ENCODE measurements at places on chromosomes 3 and 15.
A peak's percentile ranks its signal among the peaks of the same experiment; 100 is the strongest.

DNA sequence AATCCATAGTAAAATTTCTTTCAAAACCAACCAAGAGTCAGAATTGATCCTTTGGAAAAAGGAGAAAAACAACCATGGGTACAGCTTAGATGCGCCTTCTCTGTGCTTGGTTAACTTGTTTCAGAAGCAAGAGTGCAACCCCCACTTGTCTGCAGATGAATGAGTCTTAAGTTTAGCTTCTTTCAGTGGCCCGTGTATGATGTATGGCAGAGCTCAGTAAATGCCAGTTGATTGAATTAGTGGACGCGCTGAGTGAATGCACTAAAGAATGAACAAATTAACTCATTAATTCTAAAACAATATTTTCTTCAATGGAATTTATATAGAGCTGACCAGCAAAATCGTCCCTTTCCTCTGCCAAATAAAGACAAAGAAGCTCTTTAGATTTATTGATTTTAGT, 67.0 kb upstream of the ARHGEF3 start:
- no peak for DNase-seq

DNA sequence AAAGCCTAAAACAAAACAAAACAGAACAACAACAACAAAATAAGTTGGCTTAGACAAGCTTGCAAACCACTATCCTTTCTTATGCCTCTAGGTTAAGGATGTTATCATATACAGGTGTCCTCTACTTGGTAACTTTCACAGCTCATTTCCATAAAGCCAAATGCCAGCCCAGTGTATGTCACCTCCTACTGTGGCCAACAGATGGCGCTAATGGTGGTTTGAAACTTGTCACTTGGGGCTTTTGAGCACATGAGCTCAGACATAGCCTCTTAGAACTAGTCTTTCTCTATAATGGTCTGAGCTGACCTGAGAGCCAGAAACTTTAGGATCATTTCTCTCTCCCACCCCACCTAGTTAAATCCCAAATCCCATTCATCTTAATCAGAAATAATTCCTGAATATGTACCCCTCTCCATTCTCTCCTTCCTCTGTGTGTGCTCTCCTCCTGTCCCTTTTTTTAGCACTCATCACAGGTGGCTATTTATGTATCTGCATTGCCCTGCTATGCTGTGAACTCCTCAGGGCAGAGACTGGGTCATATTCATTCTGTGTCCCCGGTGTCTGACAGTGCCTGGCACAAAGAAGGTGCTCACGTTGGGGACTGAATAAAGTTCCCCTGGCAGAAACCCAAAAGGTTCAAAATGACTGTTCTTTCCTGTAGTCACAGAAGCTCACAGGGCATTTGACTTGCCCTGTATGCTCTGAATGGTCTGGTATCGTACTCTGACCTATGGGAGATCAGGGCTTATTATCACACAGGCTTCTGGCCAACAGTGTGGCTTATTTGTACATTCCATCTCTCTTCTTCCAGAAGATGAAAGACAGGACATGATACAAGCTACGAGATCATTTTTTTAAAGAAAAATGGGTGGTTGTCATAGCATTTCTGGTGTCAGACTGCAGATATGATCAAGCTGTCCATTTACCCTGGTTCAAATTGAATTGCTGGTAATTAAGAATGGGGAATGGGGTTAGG, 319.3 kb upstream of the AZI2 start:
- peak; percentile 15 for DNase-seq

- no peak for DNase-seq
These were observed 57.8 kb downstream of the WNT7A start for GRCh38 chr3:13822042-13822441.

GRCh38 chr15:58462547-58462946, 30.8 kb downstream of the LIPC start:
- no peak for DNase-seq

- no peak for DNase-seq
These were observed 127.7 kb downstream of the SPATA16 start for GRCh38 chr3:173013219-173013832.
